ENCODE measurements at places on chromosomes 13 and 19.

DNA sequence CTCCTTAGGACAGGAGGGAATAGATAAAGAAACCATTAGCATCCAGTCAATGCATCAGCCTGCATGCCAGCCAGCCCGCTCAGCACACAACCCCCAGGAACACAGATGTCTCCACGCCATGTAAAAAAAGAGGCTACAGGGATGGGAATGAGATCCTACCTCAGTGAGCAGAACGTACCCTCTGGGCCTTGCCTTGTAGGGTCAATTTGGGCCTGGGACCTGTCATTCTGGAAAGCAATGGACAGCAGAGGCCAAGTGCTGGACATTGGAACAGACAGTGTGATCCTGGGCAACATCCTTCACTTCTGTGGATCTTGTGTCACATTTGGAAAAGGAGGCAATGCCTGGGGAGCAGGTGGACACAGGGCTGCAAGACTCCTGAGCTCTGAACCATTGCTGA is 26.0 kb downstream of the VSTM2B start:
- DNase-seq = no peak

GRCh38 chr13:29761160-29761559 is 89.3 kb downstream of the UBL3 start:
- no peak for DNase-seq

DNA sequence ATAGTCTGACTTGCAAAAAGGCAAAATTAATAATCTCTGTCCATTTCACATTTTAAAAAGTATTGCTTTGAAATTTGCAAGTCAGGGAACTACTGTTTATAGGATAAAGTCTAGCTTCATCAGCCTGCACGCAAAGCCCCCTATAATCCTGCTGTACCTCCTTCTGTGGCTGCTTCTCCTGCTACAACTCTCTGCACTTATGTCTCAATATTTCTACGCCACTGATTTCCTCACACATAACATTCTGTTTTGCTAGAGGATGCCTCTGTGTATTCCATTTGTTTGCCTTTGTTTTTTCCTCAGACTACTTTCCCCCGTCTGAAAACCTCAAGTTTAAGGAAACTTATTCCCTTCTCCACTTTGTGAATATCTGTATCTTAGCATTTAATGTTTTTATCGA is 389.9 kb downstream of the RFC3 start:
- DNase-seq = no peak

- peak; percentile 19 for DNase-seq
Measured at GRCh38 chr13:76991432-76991795, 467 bp upstream of the CLN5 start.

- peak; percentile 79 for DNase-seq
Measured at GRCh38 chr13:98839856-98840769, 87.6 kb upstream of the SLC15A1 start.

- DNase-seq = peak; percentile 86
Measured at GRCh38 chr13:102800145-102801041, 1.5 kb downstream of the BIVM start.

GRCh38 chr13:106156468-106156867 is 379.0 kb downstream of the EFNB2 start:
- no peak for DNase-seq

- DNase-seq = no peak
Measured at GRCh38 chr13:51047434-51048165, 63.5 kb downstream of the C13orf42 start.

GRCh38 chr13:105165449-105166125 is 1369.9 kb downstream of the EFNB2 start:
- no peak for DNase-seq

DNA sequence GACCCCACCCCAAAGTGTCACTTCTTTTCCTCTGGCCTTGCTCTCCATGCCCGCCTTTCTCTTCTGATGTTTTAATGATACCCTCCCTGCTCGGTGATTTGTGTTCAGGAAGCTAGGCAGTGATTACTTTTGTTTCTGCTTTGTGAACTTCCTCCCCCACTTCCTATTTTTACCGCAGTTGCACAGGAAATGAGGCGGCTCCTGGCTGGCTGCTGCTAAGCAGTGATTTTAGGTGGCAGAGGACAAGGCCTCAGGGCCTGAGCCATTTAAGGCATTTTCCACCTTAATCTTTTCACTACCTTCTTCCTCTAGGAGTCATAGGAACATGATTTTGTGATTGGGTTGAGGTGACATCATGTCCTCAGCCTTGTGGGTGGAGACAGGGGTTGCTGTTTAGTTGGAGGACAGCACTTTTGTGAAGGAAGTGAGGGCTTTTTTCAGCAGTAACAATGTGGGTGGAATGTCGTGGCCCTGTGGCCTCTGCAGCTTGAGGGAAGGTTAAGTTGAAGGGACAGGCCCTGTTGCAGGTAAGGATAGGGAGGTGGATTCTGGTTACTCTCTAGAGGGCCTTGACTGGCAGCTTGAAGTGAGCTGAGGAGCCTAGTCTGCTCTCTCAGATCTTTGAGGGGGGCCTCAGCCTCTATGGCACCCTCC is 15.7 kb downstream of the GARRE1 start:
- DNase-seq = peak; percentile 83

GRCh38 chr13:30915691-30916541 is 9.8 kb downstream of the MEDAG start:
- DNase-seq = no peak

Measured in suppressor macrophage (primary cell).